ENCODE measurements at places on chromosomes 2 and 18. TPM values are rescaled to one million over a fixed set of nuclear protein-coding genes. Genes with fewer than 3 reads are reported as not detected.

HNMT gene
- polyA plus RNA-seq = not detected

GREB1L gene
- 23.3 TPM for polyA plus RNA-seq

CDH2 gene
- polyA plus RNA-seq = 193 TPM

ZNF516 gene
- polyA plus RNA-seq = 11.5 TPM

MGAT4A gene
- 54.8 TPM for polyA plus RNA-seq

C2orf15 gene
- 12.8 TPM for polyA plus RNA-seq

RTTN gene
- polyA plus RNA-seq = 24.2 TPM
